Stimulated activated CD8-positive, alpha-beta memory T cell treated with anti-CD3 and anti-CD28 coated beads, Interleukin-4, amount 100 ng/mL, for 1 hour (primary cell): ENCODE measurements at places on chromosomes 13 and 19.

DNA sequence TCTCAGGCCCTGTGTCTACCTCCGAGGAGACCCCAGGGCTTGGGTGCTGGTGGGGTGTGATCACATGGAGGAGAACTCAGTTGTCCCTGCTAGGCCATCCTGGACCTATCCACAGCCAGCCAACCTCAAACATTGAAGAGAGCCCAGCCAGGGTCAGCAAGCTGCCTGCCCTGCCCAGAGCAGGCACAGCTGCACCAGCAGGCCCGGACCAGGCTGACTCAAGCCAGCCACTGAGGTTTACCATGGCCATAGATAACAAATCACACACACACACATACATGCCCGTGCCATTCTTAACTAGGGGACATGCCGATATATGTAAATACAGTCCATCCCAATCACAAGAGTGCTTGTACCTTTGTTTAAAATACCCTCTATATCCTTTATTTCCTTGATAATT, 8.1 kb downstream of the ARHGEF7 start:
- no peak for DNase-seq

DNA sequence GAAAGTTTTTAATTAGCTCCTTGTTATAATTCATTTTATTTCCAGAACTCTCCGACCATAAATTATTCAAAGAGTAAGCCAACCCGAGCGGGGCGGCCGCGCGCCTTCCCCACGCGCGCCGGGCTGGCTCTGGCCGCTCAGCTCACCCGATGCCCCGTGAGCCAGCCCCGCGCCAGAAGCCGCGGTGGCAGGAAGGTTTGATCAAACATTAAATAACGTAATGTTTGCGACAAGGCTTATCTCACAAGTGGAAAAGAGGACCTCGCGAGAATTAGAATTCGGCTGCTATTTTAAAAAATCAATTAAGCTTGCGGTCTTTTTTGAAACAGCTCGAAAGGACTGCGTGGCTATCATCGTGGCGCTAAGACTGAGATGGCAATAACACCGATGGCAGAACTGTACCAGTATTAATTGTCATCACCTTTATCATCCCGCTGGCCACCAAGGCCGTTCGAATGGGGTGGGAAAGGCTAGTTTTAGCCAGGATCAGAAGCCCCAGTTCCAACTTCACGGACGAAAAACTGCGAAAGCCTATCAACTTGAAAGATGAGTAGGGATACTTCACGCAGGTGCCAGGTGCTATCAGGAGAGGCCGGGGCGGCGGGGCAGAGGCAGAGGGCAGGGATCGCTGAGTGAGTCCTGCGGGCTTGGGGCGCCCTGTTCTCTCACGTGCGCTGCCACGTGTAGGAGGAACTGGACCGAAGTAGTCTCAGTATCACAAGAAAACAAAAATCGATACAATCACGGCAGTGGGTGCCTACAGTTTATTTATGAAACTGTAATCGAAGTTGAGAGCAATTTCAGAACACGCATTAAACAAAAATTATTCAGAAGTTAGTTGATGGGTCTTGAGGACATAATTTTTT, 6.4 kb downstream of the POU4F1 start:
- no peak for DNase-seq

- DNase-seq = no peak
Observed at GRCh38 chr19:53394522-53394973, 401 bp upstream of the ZNF765 start.

DNA sequence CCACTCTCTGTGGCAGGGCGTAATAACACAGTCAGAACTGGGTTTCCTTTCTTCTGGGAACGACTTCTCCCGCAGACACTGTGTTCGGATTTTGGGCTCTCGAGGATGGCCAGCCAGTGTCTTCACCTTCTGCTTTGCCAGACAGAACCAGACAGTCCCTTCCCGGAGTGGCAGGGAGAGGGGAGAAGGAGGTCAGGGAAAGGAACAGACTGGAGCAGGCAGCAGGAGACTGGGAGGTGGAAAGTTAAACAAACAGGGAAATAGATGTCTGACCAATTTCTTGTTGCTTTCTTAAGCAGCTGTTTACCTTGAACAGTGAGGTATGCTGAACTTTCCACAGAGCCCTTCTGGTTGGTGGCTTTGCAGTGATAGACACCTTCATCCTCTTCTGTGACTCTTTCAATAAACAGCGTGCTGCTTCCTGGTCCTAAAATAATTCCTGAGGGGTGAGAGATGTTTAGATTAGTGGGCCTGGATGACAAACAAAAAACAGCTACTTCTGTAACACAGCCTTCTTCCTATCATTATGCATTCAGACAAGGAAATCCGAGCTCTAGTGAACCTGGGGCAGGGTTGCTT, 137.6 kb downstream of the FLT1 start:
- no peak for DNase-seq

GRCh38 chr13:44240611-44241145, 132.9 kb upstream of the SERP2 start:
- DNase-seq = no peak

- DNase-seq = no peak
Observed at GRCh38 chr19:19619181-19619848, 828 bp upstream of the PBX4 start.

GRCh38 chr19:55383279-55384130, 587 bp downstream of the TMEM238 start:
- no peak for DNase-seq

GRCh38 chr19:18266771-18267686, 7.2 kb downstream of the IQCN start:
- DNase-seq = no peak

- no peak for DNase-seq
Observed at GRCh38 chr13:80498433-80498832, 157.5 kb upstream of the SPRY2 start.

- DNase-seq = no peak
Observed at GRCh38 chr19:5292453-5292821, 48.2 kb downstream of the PTPRS start.

DNA sequence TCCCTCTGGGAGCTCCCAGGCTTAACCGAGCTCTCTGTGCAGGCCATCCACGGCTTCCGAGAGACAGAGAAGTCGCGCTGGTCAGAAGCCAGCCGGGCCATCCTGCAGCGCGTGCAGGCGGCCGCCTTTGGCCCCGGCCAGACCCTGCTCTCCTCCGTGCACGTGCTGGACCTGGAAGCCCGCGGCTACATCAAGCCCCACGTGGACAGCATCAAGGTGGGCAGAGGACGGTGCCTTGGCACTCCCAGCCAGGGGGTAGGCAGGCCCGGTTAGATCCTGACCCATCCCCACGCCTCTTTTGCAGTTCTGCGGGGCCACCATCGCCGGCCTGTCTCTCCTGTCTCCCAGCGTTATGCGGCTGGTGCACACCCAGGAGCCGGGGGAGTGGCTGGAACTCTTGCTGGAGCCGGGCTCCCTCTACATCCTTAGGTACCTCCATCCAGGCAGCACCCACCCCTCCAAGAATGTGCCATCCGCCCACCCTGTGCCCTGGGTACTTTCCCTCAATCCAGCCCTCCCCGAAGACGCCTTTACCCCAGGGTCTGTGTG, 1.5 kb downstream of the PSPN start:
- no peak for DNase-seq

DNA sequence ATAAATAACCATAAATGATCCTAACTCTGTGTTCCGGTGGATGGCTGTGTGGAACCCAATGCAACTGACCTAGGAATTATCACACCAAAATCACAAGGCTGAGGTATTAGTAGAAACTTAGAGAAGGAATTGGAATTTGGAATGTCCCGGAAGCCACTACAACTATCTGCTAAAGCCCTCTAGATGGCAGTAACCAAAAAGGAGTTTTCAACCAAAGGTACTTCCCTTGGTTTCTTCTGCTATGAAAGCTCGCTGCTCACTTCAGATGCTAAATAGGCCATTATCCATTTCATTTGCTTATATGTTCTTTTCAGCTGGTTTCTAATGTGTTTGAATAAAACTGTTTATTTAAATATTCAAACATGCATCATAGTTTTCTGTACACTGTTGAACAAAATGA, 1589.1 kb upstream of the SPRY2 start:
- no peak for DNase-seq

GRCh38 chr19:1861599-1862031, 1.8 kb downstream of the KLF16 start:
- DNase-seq = no peak

GRCh38 chr13:110524541-110525257, 36.8 kb downstream of the RAB20 start:
- no peak for DNase-seq

DNA sequence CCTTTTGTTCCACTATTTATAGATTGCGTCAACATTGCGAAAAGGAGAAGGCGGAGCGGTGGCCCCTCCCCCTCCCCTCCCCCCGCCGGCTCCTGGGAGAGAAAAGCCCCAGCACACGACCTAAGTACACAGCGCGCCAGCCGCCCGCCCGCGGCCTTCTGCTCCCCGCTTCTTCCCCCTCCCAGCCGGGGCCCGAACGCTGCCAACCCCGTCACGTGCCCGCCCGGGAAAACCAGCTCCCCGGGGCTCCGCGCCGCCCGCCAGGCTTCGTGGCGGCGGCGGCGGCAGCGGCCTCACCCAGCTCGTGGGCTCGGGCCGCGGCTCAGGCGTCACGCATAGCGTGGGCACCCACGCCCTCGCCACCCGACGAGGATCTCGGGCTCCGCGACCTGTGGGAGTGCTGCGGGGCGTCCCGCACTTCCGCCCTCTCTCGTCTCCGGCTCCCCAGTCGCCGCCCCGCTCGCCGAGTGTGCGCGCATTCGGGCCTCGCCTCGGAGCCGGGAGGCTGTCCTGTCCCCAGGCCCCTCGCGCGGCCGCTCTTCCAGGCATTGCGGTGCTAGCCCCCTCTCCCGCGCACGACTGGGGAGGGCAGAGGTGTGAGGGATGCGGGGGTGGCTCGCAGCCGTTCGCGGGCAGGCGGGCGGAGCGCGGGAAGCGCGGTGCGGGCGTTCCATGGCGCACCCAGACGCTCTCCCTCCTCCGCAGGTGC, 110.5 kb downstream of the KCNRG start:
- DNase-seq = peak; percentile 73

- no peak for DNase-seq
Observed at GRCh38 chr19:39399668-39400050, 7.0 kb upstream of the ZFP36 start.

GRCh38 chr13:39938596-39938995, 283.1 kb downstream of the COG6 start:
- no peak for DNase-seq

DNA sequence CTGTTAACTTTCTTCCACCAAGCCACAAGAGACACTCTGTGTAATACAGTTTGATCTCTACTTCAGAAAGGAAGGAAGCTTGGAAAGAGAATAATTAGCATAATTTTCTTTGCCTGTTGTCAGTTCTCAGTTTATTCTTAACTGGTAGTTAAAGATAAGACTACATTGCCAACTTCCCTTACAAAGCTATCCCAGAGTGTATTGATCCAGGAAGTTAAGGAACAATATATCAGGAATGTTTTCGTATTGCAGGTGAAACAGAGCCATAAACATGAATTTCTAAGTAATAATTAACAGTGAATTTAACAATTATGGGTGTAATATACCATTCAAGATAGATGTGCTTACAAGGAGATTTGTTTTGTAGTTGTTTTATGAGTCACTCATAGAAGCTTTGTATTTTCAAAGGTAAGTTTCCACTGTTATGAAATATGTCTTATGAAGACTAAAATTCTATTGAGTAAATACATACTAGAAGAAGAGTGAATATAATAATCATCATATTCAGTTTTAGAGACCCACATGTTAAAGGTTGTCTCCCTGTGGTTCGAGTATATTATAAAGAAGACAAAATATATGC, 88.4 kb upstream of the KLF5 start:
- no peak for DNase-seq

GRCh38 chr19:14614099-14614412, 31.2 kb downstream of the CLEC17A start:
- no peak for DNase-seq

- DNase-seq = peak; percentile 65
Observed at GRCh38 chr13:77697217-77698103, at the start of gene SLAIN1. Gene SLAIN1 (plus strand): TSS chr13:77697687. CDS start chr13:77697914, 227 bp downstream.

- no peak for DNase-seq
Observed at GRCh38 chr13:21478881-21479808, 20.0 kb upstream of the ZDHHC20 start.

DNA sequence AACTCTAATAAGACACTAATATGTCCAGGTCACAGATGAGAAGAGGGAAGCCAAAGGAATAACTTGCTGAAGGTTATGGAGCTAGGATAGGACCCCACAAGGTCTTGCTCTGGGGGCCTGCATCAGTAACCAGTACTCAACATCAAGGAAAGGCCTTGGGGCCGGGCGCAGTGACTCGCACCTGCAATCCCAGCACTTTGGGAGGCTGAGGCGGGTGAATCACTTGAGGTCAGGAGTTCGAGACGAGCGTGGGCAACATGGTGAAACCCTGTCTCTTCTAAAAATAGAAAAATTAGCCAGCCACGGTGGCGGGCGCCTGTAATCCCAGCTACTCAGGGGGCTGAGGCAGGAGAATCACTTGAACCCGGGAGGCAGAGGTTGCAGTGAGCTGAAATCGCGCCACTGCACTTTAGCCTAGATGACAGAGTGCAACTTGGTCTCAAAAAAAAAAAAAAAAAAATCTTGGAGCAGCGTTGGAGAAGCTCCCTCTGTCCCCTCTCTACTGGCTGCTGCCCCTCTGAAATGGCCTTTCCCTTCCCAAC, 1.8 kb downstream of the LONP1 start:
- no peak for DNase-seq

- no peak for DNase-seq
Observed at GRCh38 chr13:39956036-39956435, 300.6 kb downstream of the COG6 start.

- no peak for DNase-seq
Observed at GRCh38 chr13:64810750-64811149, 2419.4 kb downstream of the PCDH9 start.

- DNase-seq = no peak
Observed at GRCh38 chr13:106151056-106151699, 384.3 kb downstream of the EFNB2 start.

DNA sequence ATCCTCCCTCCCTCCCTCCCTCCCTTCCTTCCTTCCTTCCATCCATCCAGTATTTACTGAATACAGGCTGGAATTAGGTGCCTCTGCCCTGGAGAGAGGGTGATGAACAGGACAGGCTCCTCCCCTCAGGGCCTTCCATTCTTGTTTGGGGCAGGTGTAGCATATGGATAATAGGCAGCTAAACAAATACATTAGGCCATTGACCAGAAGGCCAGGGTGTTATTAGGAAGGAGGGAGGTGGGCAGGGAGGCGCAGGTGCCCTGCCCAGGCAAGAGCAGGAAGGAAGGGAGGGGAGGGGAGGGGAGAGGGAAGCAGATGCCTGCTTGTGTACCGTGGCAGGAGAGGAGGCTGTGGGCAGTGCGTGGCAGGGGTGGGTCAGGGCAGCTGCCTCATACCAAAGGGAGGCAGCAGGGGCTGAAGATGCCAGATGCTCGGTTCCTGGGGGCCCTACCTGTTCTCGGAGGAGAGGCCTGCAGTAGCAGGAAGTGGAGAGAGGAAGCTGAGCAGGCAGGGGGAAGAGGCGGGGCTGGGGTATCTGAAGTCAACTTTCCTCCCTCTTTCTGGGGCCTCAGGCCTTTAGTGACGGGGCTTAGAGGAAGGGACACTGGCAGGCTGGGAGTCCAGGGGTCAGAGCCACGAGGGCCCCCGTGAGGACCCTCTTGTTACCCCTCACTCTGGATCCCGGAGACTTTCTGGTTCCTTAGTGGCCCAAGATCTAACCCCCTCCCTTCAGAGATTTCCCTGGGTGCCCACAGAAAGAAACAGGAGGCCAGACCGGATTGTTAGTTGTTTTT, at the start of gene RINL:
TSS of gene RINL (minus strand) at position 495 of the 794 bp plus-strand sequence. CDS start 1,533 bp downstream, outside the sequence.
- DNase-seq = no peak

- no peak for DNase-seq
Observed at GRCh38 chr13:80116107-80116506, 224.8 kb downstream of the SPRY2 start.

GRCh38 chr13:25778808-25779305, 273.0 kb downstream of the SHISA2 start:
- no peak for DNase-seq

- DNase-seq = no peak
Observed at GRCh38 chr19:39671739-39672363, 16.1 kb downstream of the LGALS16 start.
